ENCODE measurements at places on chromosomes 4 and X.

DNA sequence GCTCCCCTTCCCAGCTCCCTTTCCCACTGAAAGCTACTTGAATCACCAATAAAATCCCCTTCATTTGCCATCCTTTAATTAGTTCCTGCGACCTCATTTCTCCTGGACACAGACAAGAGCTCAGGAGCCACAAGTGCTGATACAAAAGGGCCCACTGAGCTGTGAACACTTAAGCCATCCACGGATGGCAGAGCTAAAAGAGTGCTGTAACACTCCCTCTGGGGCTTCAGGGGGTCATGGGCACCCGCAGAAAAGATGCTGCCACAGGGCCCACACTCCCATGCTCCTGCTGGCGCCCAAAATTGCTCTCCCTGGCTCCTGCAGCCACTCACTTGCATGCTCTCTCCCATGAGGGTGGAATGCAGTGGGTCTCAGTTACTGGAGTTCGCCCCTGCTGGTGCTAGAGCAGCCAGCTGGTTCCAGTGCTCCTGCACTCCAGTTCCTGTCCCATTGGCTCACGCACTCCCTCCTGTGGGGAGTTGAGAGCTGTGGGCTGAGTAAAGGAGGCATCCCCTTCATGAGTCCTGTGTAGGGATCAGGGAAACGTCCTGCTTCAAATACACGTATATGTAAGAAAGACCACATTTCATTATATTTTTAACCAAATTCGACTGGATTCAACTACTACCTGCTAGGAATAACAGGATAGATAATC, 1291.0 kb downstream of the ARAP2 start:
- no peak for DNase-seq

GRCh38 chr4:105197777-105198176, 51.1 kb downstream of the TET2 start:
- no peak for DNase-seq

GRCh38 chrX:119236623-119237561, 807 bp downstream of the PGRMC1 start:
- peak; percentile 20 for DNase-seq

GRCh38 chr4:1087371-1087770, 26.0 kb downstream of the RNF212 start:
- no peak for DNase-seq

DNA sequence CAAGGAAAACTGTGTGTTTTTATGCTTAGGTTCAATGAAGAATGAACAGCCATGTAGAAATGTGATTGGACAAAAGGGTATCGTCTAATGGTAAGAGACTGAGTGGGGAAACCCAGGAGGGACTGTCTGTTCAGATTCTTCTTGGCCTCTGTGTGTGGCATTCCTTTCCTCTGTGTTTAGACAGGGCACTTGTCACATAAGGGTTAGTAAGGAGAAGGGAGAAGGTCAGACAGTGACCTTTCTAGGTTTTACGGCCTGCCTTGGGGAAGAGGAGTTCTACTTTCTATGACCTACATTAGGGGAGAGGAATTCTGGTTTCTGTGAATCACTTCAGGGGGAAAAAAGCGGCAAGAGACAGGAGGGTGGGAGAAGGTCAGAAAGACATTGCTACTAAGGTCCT, 119.5 kb downstream of the GC start:
- DNase-seq: no peak

- DNase-seq: no peak
These were observed 40.5 kb upstream of the SLC2A9 start for GRCh38 chr4:10061650-10062415.

- no peak for DNase-seq
These were observed 162.8 kb downstream of the NHS start for GRCh38 chrX:17537723-17538243.

DNA sequence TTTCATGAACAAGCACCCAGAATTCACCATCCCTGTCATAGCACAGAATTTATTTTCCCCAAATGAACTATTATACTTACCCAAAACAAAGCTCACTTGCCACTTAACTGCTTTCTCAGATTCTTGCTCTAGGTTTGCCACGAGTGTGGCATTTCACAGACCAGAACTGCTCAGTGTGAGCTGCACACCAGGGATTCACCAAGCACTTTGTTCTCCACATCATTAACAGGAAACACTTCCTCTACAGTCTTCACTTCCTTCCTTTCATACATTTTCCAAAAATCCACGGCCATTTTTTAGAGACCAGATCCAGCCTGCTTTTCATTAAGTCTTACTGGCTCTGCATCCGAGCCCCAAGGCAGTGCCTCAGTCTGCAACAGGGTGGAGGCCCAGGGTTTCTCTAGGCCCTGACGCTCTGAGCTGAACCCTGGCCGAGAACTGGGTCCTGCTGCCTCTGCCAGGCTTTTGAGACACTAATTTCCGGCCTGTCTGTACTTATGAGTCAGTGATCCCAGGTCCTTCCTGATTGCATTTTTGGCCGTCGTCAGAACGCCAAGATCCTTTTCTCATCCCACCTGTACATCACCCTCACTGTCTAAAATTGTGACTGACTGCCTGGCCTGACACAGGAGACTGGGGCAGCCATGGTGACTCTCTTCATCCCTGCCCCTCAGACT, 67.6 kb upstream of the MTNR1A start:
- DNase-seq: no peak

GRCh38 chr4:67576538-67576937, 18.0 kb downstream of the STAP1 start:
- no peak for DNase-seq

- DNase-seq: no peak
These were observed 32.0 kb downstream of the SPARCL1 start for GRCh38 chr4:87497159-87497558.

DNA sequence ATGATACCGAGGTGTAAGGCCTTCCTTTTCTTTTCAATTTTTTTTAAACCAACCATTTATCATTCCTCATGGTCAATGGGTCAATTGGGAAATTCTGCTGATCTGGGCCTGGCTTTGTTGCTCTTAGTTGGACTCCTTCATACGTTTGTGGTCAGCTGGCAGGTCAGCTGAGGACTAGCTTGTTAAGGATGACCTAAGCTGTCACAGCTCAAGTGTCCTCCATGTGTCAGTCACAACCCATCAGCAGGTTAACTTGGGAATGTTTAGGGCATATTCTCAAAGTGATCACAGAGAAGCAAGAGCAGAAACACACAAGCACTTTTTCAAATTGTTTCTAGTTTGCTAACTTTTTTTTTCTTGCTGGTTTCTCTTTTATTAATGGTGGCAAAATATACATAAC, 117.4 kb upstream of the MAB21L2 start:
- no peak for DNase-seq

DNA sequence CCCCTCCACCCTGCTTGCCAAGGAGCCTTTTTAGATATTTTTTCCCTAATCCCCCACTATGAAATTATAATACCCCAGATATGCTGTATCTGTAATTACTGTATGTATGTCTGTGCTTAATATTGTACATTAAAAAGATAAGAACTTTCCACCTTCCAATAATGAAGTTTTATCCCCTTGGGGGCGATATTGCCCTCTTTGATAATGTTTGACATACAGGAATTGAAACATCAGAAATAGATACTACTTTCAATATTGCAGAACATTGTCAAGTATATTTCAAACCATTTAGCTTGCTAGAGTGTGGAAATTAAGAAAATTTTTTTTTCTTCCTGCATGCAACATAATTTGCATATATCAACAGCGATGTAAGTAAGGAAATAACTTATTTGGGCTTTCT, 58.9 kb downstream of the NAF1 start:
- no peak for DNase-seq

Measured in NCI-H1092 (cell line).